ENCODE measurements at places on chromosomes 2 and 18. TPM values are rescaled to one million over a fixed set of nuclear protein-coding genes. Genes with fewer than 3 reads are reported as not detected.

The CHMP1B gene
- total RNA-seq = 47.4 TPM

- no peak overlapping the region for H3K27ac ChIP-seq
- no peak overlapping the region for H3K4me3 ChIP-seq
- H3K4me1 ChIP-seq = peaks cover 14% of the 10 kb centered on the region
- DNase-seq = peak; percentile 62
- no peaks in the 10 kb centered on the region for H3K36me3 ChIP-seq
- no peaks in the 10 kb centered on the region for H3K27me3 ChIP-seq
Observed at GRCh38 chr2:96404446-96405373, 69.1 kb downstream of the NCAPH start.

DNA sequence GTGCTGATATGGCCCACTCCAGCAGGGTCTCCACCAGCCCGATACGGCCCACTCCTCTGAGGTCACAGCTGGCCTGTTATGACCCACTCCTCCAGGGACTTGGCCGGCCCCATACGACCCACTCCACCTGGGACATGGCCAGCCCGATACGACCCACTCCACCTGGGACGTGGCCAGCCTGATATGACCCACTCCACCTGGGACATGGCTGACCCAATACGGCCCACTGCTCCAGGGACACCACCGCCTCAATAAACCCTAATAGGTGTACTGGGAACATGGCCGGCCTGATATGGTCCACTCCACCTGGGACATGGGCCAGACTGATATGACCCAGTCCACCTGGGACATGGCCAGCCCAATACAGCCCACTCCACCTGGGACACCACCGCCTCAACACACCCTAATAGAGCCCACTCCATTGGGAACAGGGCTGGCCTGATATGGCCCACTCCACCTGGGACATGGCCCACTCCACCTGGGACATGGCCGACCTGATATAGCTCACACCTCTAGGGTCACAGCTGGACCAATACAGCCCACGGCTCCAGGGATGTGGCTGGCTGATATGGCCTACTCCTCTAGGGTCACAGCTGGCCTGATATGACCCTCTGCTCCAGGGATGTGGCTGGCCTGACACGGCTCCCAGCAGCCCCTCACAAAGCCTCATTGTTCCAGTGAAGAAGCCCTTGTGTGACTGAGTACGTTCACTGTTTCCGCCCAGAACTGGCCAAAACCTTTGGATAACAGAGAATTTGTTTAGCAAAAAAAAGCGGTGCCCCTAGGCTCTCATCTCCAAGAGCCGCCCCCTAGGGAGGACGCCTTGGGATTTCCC is 245.6 kb downstream of the HDAC4 start:
- no peaks in the 10 kb centered on the region for H3K27me3 ChIP-seq
- DNase-seq = no peak
- H3K27ac ChIP-seq = no peak overlapping the region
- H3K4me1 ChIP-seq = no peaks in the 10 kb centered on the region
- no peak overlapping the region for H3K4me3 ChIP-seq

The HOXD13 gene
- not detected for total RNA-seq

- DNase-seq = no peak
- H3K36me3 ChIP-seq = no peaks in the 10 kb centered on the region
- no peaks in the 10 kb centered on the region for H3K27me3 ChIP-seq
- H3K4me3 ChIP-seq = no peak overlapping the region
- H3K27ac ChIP-seq = no peak overlapping the region
- H3K4me1 ChIP-seq = no peaks in the 10 kb centered on the region
Observed at GRCh38 chr2:181077128-181077709, 96.8 kb downstream of the UBE2E3 start.

The INPP5D gene
- total RNA-seq = 29.6 TPM

DNA sequence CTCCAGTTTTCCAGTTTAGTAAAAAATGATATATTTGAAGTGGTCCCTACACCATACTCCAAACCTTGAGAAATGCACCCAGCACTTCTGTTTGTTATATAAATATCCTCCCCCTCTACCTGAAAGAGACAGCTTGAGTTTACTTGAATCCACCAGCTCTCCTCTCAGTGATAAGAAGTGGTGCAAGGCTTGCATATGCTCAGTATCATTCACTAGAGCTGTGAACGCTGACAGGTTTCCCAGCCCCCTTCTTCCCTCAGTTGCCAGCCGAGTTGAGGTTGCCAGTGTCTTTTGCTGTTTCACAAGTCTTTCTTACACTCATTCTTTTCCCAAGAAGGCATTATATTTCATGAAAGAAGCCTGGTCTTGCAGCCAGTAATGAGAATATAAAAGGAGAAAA is 880.0 kb downstream of the LRRTM4 start:
- H3K27me3 ChIP-seq = no peaks in the 10 kb centered on the region
- no peak overlapping the region for H3K4me3 ChIP-seq
- H3K36me3 ChIP-seq = no peaks in the 10 kb centered on the region
